Central memory CD8-positive, alpha-beta T cell (primary cell): ENCODE measurements at places on chromosomes 5 and 9.

- no peak for DNase-seq
These were observed 326.1 kb downstream of the EDIL3 start for GRCh38 chr5:84058561-84058960.

DNA sequence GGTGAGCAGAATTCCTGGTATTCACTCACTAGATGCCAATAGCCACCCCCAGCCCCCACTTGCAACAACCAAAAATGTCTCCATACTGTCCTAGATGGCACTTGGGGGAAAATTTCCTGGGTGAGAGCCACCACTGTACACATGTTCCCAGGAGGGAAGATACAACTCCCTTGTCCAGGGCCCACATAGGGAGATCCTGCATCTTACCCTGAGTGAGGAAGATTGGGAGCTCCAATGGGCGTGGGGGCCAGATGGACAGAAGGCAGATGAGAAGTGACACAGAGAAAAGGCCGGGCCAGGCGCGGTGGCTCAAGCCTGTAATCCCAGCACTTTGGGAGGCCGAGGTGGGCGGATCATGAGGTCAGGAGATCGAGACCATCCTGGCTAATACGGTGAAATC is 12.3 kb upstream of the IPPK start:
- no peak for DNase-seq

DNA sequence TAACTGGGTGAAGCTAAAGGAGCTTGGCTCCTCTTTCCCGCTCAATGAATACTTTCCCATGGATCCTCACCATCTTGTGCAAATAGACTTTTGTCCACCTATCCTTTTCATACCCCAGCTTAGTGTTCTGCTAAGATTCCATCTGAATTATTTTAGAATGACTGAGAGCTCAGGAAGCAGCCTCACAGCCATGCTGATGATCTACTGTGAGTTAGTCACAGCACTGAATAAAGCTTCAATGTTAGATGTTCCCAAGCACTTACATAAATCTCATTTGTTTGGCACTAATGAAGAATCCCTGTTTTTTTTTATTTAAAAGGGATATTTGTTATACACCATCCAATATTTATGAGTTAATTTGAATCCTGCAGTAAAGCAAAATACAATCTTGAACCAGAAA is 317.6 kb upstream of the TRPC7 start:
- DNase-seq: no peak

- DNase-seq: no peak
These were observed 294.3 kb downstream of the TLE1 start for GRCh38 chr9:81394881-81395675.

DNA sequence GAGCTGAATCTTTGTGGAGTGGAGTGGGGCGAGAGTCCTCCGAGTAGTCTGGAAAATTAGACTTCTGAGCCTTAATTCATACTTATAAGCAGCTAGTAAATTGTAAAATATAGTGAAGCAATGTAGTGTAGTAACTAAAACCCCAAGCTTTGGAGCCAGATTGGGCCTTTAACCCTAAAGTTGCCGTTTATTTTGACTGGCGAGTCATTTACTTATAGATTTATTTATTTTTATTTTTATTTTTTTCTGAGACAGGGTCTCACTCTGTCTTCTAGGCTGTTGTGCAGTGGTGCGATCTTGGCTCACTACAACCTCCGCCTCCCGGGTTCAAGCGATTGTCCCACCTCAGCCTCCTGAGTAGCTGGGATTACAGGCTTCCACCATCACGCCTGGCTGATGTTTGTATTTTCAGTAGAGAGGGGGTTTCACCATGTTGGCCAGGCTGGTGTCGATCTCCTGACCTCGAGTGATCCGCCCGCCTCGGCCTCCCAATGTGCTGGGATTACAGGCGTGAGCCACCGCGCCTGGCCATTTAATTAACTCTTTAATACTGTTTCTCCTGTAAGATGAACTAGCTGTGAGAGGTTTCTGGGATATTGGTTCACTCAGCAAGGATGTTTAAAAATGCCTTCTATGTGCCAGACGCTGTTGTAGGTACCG is 687 bp upstream of the RPS23 start:
- no peak for DNase-seq

GRCh38 chr5:176547802-176548201 is 1.3 kb upstream of the CDHR2 start:
- no peak for DNase-seq

- DNase-seq: no peak
These were observed 90.0 kb upstream of the SV2C start for GRCh38 chr5:75993183-75993582.

DNA sequence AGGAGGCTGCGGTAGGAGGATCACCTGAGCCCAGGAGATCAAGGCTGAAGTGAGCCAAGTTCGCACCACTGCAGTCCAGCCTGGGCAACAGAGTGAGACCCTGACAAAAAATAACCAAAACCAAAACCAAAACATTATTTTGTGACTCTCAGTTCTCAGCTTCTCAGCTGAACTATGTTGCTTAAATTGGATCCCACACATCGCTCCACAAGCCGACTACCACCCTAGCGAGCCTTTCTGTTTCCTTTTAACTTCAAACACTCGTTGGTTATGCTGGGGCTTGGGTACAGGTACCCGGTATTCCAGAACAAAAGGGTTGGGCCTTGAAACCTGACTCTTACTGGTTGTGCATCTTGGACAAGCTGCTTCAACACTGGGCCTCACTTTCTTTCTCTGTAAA is 3.8 kb upstream of the PTGS1 start:
- DNase-seq: no peak

GRCh38 chr5:115069087-115069968 is 100.4 kb downstream of the TRIM36 start:
- no peak for DNase-seq

GRCh38 chr9:19788152-19788551 is 685 bp downstream of the SLC24A2 start:
- DNase-seq: no peak

DNA sequence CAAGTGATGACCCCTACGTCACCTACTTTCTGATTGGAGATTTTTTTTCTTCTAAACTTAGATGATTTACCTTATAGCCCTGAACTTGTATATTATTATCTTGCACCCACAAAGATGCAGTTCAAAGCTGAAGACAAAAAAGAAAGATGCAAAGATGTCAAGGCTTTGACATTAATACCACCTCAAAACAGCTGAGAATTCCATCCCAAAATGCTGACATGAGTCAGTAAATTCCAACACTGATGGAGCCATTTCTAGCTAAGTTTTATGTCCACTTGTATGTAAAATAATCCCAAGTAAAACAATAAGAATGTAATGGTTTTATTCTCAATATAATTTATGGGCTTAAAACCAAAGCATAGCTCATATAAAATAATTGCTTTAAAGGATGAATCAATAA is 91.5 kb upstream of the CDH9 start:
- no peak for DNase-seq

DNA sequence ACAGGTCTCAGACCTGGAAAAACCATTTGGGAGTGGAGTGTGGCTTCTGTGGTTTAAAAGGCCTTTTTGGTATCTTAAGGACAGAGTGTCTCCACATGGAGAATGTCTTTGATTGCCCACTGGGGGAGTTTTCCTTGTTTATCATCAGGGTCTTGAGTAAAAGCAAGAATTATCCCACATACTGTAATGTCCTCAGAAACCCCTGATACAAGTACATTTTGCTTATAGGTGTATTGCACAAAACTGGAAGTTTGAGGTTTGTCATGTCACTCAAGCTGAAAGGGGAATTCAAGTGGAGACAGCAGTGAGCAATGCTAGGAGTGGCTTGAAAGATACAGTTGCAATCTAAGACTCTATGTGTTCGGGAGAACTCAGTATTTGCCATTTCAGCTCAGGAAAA is 62.7 kb upstream of the GRAMD2B start:
- DNase-seq: no peak

DNA sequence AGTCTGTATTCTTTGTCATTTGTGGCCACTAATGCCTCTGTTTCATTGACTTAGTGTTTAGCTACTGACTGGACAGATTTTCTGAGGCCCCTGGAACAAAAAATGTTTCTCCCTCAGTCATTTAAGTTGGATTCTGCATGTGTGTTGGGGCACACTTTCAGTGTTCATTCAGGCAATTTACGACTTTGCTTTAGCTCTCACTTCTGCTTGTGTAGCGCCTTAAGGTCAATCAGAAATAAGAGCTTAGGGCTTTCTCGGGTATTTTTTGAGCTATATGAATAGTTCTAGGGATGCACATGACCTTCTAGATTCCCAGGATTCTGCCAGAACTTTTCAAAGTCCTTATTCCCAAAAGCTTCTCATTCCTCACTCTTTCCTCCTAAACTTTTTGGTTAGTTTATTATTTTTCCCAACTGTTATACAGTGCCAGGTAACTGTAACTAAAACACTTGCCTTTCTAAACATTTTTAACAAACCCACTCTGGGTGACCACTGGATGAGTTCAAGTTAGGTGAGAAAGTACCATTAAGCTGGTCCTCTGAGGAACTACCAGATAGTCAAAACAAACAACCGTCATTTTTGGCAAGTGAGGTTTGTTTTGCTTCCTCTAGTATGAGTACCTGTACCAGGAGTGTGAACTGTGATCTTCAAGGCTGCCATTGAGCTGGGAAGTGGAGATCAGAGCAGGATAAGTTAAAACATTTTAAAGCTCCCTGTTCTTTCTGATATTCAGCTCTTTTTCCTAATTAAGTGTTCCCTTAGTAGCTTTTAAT is 571.3 kb upstream of the TLE4 start:
- DNase-seq: no peak
